Right ventricle myocardium superior (tissue), 1 donor: ENCODE measurements at places on chromosomes 4 and X. TPM values are rescaled to one million over a fixed set of nuclear protein-coding genes. Genes with fewer than 3 reads are reported as not detected.

DNA sequence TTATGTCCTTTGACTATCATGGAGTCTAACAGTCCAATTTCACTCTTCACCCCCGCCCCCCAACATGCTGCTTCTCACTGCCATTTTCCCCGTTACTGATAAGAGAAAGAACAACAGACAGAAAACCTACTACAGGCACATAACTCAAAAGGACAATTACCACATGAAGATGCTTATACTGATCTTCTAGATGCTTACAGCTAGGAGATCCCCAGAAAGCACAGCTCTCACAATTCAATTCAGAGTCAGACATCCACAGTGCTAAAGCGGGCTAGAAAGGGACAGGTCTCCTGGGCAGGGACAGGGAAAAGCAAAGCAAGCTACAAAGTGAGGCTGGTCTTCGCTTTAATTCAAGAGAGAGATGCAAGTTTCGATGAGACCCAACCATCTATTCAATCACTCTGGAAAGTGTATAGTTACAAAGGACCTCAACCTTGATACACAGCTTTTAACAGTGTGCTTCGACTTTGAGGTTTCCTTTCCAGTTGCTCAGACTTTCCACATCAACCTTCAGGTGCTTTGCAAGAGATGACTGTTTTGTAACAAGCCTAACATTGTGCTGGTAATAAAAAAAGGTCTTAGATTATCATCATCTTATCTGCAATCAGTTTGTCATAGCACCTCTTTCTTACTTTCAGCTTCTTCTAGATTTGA lies 60.9 kb downstream of the LEF1 start:
- no peak for DNase-seq

DNA sequence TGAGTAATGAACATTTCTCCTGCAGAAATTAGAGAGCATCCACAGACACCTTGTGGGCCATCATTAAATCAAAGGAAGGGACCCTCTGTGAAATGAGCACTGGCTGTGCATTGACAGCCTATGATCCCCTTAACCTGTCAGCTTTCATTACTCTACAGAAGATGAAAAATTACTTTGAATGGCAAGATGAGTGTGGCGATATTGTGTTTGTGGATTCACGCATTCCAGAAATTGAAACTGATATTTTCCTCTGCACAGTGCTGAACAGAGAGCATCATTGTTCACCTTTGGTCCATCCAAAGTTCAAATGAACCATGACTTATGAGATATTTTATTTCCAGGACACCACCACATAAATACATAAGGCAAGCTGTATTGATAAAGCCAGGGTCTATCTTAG lies 374.8 kb upstream of the ANXA10 start:
- DNase-seq, result no peak

DNA sequence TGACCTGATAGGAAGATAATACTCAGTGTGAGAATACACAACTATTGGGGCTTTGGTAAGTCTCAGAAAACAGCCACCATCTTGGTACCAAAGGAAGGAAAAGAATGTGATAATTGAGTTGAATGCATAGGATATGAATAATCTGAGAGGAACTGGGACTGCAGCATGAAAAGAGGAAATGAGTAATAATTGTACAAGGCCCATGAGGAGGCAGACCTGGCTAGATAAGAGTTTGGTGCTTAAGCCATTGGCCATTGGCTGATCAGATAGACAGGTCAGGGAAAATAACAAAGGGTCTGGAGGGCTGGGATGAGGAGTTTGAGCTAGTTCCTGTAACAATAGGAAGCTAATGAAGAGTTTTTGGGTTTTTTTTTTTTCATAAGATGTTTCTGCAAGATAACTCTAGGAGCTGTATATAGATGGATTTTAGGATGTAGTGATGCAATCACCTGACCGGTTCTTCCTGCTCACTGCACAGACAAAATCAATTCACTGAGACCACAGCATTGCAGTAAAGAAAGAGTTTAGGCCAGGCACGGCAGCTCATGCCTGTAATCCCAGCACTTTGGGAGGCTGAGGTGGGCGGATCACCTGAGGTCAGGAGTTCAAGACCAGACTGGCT lies 5.3 kb upstream of the TRMT2B start:
- DNase-seq, result no peak

- no peak for DNase-seq
Observed at GRCh38 chr4:109125084-109125483, 177.4 kb downstream of the COL25A1 start.

DNA sequence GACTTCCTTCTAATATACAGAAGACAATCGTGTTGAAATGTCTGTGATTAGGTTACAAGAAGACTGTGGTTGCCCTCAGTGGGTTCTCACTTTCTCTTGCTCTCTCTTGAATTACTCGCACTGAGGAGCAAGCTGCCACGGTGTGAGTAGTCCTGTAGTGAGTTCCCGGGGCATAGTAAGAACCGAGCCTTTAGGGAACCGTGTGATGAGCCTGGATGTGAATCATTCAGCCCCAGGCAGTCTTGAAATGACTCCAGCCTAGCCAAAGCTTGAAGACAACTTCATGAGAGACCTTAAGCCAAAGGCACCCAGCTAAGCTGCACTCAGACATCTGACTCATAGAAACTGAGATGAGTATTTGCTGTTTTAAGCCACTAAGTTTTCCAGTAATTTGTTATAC lies 292.7 kb downstream of the SPOCK3 start:
- no peak for DNase-seq

DNA sequence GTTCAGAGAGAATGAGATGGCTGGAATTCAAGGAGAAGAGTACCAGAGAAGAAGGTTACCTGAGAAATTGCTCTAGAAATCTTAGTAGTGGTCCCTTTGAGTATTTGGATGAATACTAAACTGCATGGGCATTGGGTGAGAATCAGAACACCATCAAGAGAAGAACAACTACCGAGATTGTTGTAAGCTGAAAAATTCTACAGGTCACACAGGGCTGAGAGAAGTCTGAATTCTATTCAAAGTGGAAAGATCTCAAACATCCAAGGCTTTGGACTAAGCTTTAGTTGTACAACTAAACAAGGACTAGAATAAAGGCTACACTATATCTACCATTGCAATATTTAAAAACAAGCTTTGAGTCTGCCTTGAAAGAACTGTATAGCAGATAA lies 40.8 kb downstream of the LRBA start:
- no peak for DNase-seq

The XAGE1A gene
- total RNA-seq, result not detected

The AWAT2 gene
- not detected for total RNA-seq
